ENCODE measurements at places on chromosomes 7 and 10.

- no peak for DNase-seq
Measured at GRCh38 chr10:94334857-94335256, 27.9 kb downstream of the NOC3L start.

DNA sequence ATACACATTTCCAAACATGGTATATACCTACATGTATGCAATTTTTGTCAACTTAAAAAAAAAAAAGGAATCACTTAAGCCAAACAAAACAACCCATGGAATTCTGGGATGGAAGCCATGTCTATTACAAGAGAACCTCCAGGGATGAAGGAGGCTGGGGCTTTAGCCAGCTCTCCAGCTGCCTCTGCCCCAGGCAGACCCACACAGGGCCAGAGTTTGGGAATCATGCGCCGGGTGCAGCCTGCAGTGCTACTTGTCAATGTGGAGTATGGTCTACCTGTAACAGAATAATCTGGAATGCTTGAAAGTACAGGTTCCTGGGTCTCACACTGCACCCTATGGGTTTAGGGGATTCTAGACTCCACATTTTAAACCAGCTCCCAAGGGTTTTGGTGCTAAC, 10.8 kb downstream of the ATP6V0E2 start:
- no peak for DNase-seq

- DNase-seq, result no peak
Measured at GRCh38 chr7:157597562-157597961, 260.8 kb downstream of the DNAJB6 start.

DNA sequence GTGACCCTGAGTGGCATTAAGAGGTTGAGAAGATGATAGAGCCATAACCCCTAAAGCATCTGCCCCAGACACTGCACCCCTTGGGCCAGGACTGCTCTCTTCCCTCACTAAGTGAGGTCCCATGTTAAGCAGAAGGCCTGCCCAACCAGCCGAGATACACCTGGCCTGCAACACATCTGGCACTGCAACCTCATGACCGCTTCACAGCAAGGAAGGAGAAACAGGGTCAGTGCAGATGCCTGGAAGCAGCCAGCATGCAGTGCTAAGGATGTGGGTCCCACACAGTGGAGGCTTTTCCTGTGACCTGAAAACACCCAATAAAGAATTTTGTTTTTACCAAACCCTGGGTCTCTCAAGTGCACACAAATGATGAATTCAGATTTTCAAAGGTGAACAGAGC, 7.4 kb downstream of the NOD1 start:
- DNase-seq, result no peak

GRCh38 chr7:142969183-142969582, 7.0 kb upstream of the KEL start:
- no peak for DNase-seq

GRCh38 chr10:28171468-28172222, 131.2 kb downstream of the MPP7 start:
- no peak for DNase-seq

GRCh38 chr7:133484086-133484485, 231.2 kb downstream of the EXOC4 start:
- no peak for DNase-seq

DNA sequence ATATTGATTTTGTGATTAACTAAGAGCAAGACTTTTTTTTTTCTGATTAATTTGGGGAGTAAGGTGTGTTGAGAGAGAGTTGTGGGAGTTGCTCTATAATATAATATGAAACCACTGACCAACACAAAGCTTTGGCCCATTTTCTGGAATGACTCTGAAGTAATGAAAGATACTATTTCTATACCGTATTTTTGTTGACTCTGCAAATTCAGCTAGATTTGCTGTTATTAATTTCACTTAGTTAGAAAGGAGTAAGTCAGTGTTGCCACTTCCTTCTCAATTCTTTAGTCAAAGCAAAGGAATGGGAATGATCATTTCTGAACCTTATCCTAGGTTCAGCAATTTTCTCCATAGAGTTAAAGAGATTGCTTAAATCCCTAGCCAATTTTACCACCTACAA, 313.0 kb upstream of the FZD1 start:
- no peak for DNase-seq

DNA sequence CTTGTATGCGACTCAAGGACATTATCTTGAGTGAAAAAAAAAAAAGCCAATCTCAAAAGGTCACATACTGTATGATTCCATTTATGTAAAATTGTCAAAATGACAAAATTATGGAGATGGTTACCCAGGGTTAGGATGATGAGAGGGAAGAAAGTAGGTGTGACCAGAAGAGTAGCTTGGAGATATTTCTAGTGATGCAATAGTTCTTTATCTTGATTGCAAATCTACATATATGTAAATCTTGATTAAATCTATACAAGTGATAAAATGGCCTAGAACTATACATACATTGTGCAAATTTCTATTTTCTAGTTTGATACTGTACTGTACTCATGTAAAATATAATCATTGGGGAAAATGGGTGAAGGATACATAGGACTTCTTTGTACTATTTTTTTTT, 4.6 kb downstream of the CEP41 start:
- DNase-seq, result no peak

DNA sequence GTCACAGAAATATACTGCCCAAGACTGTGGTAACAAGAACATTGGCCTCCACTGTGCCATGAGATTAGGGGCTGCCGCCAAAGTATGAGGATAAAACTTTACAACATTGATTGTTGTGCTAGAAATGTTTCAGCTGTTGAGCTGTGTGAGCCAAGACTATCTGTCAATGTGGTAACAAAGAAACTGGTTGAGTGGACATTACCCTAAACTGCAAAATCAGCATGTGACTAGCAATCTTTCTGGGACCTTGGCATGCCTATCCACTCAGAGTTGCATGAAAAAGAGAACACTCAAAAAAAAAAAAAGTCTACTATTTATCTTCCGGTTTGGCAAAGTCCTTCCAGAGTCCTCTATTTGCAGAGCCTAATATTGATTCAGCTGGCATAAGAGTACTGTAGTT, 605.6 kb upstream of the CNTNAP2 start:
- no peak for DNase-seq

GRCh38 chr10:95860166-95860940, 47.4 kb upstream of the CC2D2B start:
- DNase-seq, result no peak

GRCh38 chr10:69629897-69630650, at the start of gene FAM241B:
Gene FAM241B, plus strand, starts transcription at chr10:69630247. Its CDS starts 1,497 bp downstream, at chr10:69631744.
- DNase-seq, result peak; percentile 95

DNA sequence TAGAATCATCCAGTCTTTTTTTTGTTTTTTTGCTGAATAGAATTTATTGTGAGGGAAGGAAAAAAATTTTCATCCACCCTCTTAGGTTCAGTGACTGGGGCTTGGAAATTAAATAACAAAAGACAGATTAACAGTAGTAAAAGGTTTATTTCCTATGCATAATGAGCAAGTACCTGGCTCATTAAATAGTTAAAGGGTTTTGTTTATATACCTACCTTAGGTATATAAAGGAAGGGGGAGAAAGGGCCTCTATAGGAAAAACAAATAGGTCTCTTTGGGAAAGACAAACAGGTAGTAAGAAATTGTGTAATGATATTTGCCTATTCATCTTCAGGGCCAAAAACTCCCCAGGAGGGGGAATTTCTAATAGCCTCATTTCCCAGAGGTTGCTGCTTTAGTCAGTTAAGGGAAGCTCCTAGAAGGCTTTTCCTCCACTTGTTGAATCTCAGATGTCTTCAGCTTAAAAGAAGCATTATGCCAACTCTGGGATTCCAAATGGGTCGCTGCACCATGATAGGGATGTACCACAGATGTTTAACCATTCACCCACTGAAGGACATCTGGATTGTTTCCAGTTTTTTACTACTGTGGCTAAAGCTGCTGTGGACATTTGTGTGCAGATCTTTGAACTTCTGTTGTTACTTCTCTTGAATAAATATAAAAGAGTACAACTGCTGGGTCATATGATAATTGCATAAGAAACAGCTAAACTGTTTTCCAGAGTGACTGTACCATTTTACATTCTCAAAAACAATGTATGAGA, 11.3 kb downstream of the ACADSB start:
- no peak for DNase-seq

GRCh38 chr10:129382401-129382800, 84.6 kb upstream of the MGMT start:
- DNase-seq, result no peak

- DNase-seq, result no peak
Measured at GRCh38 chr10:94405406-94405805, 3.1 kb downstream of the TBC1D12 start.

DNA sequence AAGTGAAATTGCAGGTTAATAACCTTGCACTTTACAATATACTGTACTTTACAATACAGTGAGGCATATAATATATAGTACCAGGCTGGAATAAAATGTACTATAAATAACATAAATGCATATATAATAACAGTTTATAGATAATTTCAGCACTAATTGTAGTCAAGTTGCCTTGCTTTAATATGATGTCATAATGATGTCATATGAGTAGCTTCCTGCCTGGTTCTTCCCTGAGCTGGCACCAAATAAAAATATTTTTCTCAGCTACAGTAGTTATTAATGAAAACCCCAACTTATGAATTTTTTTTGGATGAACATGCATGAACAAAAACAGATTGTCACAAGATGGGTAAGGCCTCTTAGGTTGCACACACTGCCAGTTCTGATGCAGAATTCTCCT, 816.7 kb downstream of the XPNPEP1 start:
- DNase-seq, result no peak

GRCh38 chr7:497946-498655, 21.5 kb downstream of the PDGFA start:
- DNase-seq, result no peak

- no peak for DNase-seq
Measured at GRCh38 chr10:50653142-50653541, 29.4 kb upstream of the SGMS1 start.

GRCh38 chr10:16732376-16732775, 84.8 kb downstream of the RSU1 start:
- no peak for DNase-seq

DNA sequence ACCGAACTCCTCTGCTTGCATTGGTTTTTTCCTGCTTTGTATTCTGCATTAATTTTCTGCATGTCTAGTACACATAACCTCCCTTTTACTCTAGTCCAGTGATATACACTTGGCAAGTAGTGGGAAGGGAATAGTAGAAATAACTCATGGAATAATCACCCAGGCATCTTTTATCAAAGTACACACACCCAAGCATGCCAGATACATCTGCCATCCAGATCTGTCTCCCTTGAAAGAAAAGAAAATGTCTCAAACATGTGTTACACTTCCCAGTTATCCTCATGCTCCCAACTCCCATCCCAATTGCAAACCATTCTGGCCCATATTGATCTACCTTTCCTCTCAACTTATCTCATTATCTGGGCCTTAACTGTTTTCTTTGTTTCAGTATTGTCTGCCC, 79.0 kb downstream of the PHYHIPL start:
- DNase-seq, result no peak

GRCh38 chr10:56095506-56096225, 265.4 kb downstream of the ZWINT start:
- no peak for DNase-seq

- no peak for DNase-seq
Measured at GRCh38 chr7:3497796-3498195, 196.7 kb downstream of the SDK1 start.

- no peak for DNase-seq
Measured at GRCh38 chr7:136588216-136588615, 280.2 kb upstream of the CHRM2 start.

DNA sequence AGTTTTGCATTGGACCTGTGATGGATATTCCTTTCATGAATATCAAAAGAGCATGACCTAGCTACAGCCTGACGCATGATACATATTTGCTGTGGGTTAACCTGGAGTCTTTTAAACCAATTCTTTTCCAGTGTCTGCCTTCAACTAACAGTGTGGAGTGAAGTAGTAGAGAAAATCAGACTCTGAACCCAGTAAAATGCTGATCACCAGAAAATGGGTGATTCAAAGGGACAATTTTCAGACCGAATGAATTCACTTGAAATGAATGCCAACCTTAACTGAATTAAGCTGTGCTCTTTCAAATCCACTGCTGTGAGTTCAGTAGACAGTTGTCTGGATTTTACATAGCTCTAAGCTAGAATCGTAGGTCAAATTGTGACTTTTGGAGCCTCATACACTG, 123.0 kb downstream of the CDK14 start:
- no peak for DNase-seq

Data from D721Med (cell line).